ENCODE measurements at places on chromosomes 1 and 21.

GRCh38 chr1:10265027-10265426 is 54.7 kb downstream of the KIF1B start:
- no peak for DNase-seq

GRCh38 chr1:15836772-15837669 is 10.5 kb upstream of the SPEN start:
- peak; percentile 73 for DNase-seq

GRCh38 chr1:74674278-74675048 is 871 bp upstream of the ERICH3 start:
- DNase-seq: no peak

DNA sequence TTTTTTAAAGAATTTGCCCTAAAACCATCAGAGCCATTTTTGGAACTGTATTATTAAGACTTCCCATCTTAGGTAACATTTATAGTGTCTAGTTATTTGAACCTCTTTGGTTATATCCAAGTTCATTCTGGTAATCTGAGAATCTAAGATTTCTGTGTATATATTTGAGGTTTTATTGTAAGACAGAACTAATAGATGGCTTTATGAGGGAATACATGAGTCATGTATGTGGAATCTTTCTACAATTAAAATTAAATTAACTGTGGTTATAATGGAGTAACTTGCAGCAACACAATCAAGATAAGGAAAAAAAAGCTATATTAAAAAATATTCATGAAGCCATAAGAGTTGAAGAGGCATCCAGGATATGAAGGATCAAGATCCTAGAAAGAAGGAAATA is 92.1 kb downstream of the UBE2U start:
- DNase-seq: no peak

- DNase-seq: no peak
These were observed 310.6 kb downstream of the SEC16B start for GRCh38 chr1:177659281-177659680.

GRCh38 chr1:230071316-230071715 is 4.3 kb downstream of the GALNT2 start:
- no peak for DNase-seq

DNA sequence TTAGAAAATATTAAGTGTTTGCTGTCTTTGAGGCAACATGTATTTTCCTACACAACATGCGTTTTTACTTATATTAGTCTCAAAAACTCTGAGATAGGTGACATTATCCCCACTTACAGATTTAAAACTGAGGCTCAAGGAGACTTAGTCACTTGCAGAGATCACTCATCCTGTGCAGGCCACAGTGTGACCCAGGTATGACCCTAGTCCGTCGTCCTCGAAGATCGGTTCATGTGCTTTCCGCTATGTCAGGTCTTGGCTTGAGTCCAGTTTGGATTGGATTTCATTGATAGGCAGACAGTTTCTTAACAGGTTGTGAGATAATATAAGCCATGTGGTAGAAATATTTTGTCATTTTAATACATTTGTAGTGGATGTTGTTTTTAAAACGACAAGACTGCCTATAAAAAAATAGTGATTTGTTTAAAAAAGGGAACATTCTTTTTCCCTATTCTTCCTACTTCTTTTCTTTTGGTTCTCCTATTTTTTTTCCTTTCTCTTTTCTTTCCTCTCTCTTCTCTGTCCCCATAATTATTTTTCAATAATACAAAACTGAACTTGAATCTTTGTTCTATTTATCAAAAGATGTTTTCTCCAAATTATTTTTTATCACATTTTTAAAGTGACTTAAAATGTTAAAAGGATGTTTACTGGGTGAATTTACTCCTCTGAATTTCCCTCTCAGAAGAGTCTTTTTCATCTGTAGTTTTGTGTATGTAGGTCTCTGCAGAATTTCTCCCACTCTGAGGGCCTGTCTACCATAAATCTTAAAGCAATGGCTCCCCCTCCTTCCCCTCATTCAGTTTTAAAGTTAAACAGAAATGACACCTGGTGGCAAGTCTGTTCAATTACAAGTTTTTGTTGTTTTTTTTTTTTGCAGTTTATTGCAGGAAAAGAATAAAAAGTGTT is 81.8 kb downstream of the PHTF1 start:
- no peak for DNase-seq

All from stimulated activated naive CD8-positive, alpha-beta T cell treated with anti-CD3 and anti-CD28 coated beads, Interleukin-15, amount 100 ng/mL, for 72 hours (primary cell).